ENCODE measurements at places on chromosomes 16 and 17. TPM values are rescaled to one million over a fixed set of nuclear protein-coding genes. Genes with fewer than 3 reads are reported as not detected.

MYH8 gene
- 0.05 TPM for total RNA-seq

PKD1 gene
- 131 TPM for total RNA-seq

CA5A gene
- 0.70 TPM for total RNA-seq

PRAC1 gene
- 0.88 TPM for total RNA-seq

SPNS3 gene
- total RNA-seq: 0.31 TPM

Measured in type B pancreatic cell (in vitro differentiated cells).